ENCODE measurements at places on chromosomes 3 and 15. TPM values are rescaled to one million over a fixed set of nuclear protein-coding genes. Genes with fewer than 3 reads are reported as not detected.

The ADAMTS9 gene
- 11.8 TPM for polyA plus RNA-seq

DNA sequence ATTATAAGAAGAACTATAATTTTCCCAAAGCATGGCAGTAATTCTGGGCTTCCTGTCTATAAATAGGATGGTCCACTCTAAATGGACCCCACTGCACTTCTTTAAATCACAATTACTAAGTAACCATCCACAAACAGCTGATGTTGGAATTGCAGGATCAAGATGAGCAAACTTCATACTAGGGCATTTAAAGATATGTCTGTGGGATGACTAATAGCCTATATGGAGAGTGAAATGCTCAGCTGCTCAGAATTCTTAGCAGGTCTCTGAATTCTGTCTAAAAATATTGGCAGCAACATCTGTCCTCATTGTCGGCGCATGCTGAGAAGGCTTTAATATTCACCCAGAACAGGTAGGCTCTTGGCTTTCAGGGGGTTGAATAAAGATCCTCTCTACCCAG, 140.4 kb downstream of the SATB1 start:
- H3K4me3 ChIP-seq = no peak overlapping the region
- H3K36me3 ChIP-seq = no peaks in the 10 kb centered on the region
- no peaks in the 10 kb centered on the region for H3K4me1 ChIP-seq
- DNase-seq = no peak
- no peaks in the 10 kb centered on the region for H3K27me3 ChIP-seq

The ZBED2 gene
- 0.15 TPM for polyA plus RNA-seq

The ACKR2 gene
- 2.7 TPM for polyA plus RNA-seq

The CFAP91 gene
- polyA plus RNA-seq = 5.3 TPM

DNA sequence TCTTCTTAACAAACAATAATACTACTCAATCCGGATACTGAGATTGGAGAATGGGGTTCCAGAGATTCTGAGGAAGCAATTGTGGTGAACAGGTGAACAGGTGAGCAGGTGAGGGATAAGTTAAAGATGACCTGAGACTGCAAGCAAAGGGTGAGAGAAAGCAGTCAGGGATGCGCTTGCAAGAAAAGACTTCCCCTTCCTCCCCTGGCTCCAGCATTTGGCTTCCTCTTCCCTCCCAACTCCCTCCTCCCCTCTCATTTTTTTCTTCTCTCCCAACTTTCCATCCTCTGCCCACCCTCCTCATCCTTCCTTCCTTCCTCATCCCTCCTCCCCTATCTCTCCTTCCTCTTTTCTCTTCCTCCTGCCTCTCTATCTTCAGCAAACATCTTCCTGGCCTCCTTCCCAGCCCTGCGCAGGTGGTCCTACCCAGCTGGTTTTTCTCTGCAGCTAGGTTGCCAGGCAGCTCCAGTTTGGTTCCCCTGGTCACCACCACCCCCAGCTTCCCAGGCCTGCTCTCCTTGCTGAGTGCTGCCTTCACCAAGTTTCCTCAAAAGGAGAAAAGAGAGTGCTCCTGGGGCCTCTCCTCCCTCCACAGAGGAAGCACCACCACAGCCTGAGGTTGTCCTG, 10.4 kb upstream of the VIPR1 start:
- DNase-seq = no peak
- no peak overlapping the region for H3K27ac ChIP-seq
- no peak overlapping the region for H3K4me3 ChIP-seq
- no peaks in the 10 kb centered on the region for H3K27me3 ChIP-seq

DNA sequence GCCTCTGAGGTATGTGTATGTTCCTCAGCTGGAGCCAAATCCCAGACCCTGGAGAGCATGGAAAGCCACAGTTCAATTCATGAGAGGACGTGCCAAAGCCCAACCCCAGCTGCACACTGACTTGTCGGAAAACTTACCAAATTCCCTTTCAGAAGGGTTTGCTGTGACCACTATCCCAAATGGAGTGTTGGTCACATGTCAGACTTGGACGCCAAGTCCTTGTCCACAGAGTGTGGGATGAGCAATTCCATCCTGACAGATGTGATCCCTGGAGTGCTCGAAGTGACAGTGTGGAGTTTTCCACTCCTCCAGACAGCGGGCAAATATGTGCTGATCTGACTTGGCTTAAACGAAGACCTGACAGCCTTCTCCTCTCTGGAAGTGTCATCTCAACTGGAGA, 71.2 kb downstream of the RORA start:
- H3K36me3 ChIP-seq = no peaks in the 10 kb centered on the region
- H3K27ac ChIP-seq = no peak overlapping the region
- no peak for DNase-seq
- H3K4me1 ChIP-seq = no peaks in the 10 kb centered on the region
- H3K4me3 ChIP-seq = no peak overlapping the region
- no peaks in the 10 kb centered on the region for H3K27me3 ChIP-seq

- no peak overlapping the region for H3K27ac ChIP-seq
- no peaks in the 10 kb centered on the region for H3K36me3 ChIP-seq
- no peak for DNase-seq
- no peak overlapping the region for H3K4me3 ChIP-seq
- H3K4me1 ChIP-seq = no peaks in the 10 kb centered on the region
Observed at GRCh38 chr15:29383367-29383766, 113.7 kb upstream of the NSMCE3 start.

The TMEM212 gene
- polyA plus RNA-seq = not detected

GRCh38 chr3:141114179-141114745, 63.1 kb downstream of the SPSB4 start:
- no peak overlapping the region for H3K4me3 ChIP-seq
- H3K36me3 ChIP-seq = no peaks in the 10 kb centered on the region
- no peaks in the 10 kb centered on the region for H3K27me3 ChIP-seq

DNA sequence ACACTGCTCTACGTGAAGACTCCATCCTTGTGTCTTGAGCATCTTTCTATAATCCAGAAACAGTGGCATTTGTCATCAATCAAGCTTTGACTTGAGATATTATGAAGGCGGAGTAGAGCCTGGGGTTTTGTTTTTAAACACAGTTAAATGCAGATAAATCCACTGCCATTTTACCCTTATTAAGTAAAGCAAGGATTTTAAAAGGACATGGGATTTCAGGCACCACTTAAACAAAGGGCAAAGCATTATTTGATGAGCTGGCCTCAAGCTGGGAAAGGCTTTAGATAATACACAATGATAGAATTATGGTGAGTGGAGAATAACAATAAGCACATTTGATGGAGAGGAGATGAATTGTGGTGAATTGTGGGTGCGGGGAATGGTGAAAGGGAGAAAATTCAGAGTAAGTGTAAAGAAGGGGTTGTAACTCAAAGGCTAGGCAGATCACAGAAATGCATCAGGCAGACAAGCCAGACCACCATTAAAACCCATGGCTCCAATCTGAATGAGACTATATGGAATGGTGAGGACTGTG, 54.9 kb upstream of the GLCE start:
- H3K4me1 ChIP-seq = no peaks in the 10 kb centered on the region
- H3K4me3 ChIP-seq = no peak overlapping the region
- no peak for DNase-seq
